ENCODE measurements at places on chromosomes 13 and 19. TPM values are rescaled to one million over a fixed set of nuclear protein-coding genes. Genes with fewer than 3 reads are reported as not detected.

Gene METTL21C
- total RNA-seq, result not detected

Gene ZNF560
- 0.15 TPM for total RNA-seq

Gene MIA
- not detected for total RNA-seq

Gene PBX4
- total RNA-seq, result 2.6 TPM

Gene SCN1B
- total RNA-seq, result 2.7 TPM

Gene CELF5
- 0.20 TPM for total RNA-seq

Gene LAMP1
- 231 TPM for total RNA-seq

Gene CSNK1A1L
- total RNA-seq, result not detected

Gene CEACAM20
- total RNA-seq, result not detected

Gene ZNF649
- total RNA-seq, result 10.9 TPM

Gene WDR87
- not detected for total RNA-seq

Gene ZNF43
- total RNA-seq, result 6.4 TPM

Gene CD70
- total RNA-seq, result 112 TPM

Gene C19orf44
- 11.3 TPM for total RNA-seq

Gene TRIM13
- 26.9 TPM for total RNA-seq

Gene TEAD2
- total RNA-seq, result 34.2 TPM

Gene VSTM2B
- not detected for total RNA-seq

Gene CEACAM8
- total RNA-seq, result not detected

Gene CD209
- total RNA-seq, result not detected

Gene CCDC169
- total RNA-seq, result 3.3 TPM

Gene TARM1
- total RNA-seq, result not detected

Gene CRX
- total RNA-seq, result not detected

Gene EMC10
- total RNA-seq, result 78.7 TPM

Gene RXFP2
- total RNA-seq, result not detected

Gene CLIP3
- 15.2 TPM for total RNA-seq

Gene ZNF471
- total RNA-seq, result 10.1 TPM

Gene ZNF439
- 12.9 TPM for total RNA-seq

All from renal cortical epithelial cell (primary cell).